ENCODE measurements at places on chromosomes 1 and 21. TPM values are rescaled to one million over a fixed set of nuclear protein-coding genes. Genes with fewer than 3 reads are reported as not detected.

- no peak for DNase-seq
Measured at GRCh38 chr1:88801575-88802208, 89.7 kb downstream of the GTF2B start.

DNA sequence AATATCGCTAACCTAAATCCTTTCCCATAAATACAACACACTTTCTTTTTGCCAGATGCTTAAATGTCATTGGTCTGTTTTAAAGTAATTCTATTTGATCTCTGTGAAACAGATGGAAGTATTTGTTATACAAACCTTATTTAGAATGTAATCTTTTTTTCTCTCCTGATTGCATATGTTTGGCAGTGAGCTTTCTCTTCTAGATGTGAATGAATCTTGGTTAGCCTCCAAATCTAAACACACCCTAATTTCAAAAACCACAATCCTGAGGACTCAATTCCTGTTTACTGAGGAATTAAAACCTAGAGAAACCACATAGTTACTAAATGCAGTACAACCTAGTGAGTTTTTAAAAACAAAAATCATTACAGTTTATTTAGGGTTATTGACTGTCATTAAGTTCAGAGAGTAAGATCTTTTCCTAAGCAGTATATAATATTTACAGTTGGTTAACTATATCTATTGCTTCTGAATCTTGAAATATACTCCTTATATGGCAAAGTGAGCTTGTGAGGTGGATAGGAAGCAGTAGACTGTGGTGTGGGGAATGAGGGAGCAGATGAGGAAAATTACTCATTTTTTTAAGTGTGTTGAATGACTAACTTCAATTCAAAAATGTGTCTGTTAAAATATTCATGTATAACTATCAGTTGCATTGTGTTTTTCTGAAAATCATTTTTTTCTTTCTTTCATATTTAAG lies 218.7 kb downstream of the FMN2 start:
- DNase-seq = peak; percentile 76

- DNase-seq = no peak
Measured at GRCh38 chr1:44409757-44410156, 4.7 kb downstream of the RNF220 start.

Gene LAMB3
- total RNA-seq = 2.1 TPM

DNA sequence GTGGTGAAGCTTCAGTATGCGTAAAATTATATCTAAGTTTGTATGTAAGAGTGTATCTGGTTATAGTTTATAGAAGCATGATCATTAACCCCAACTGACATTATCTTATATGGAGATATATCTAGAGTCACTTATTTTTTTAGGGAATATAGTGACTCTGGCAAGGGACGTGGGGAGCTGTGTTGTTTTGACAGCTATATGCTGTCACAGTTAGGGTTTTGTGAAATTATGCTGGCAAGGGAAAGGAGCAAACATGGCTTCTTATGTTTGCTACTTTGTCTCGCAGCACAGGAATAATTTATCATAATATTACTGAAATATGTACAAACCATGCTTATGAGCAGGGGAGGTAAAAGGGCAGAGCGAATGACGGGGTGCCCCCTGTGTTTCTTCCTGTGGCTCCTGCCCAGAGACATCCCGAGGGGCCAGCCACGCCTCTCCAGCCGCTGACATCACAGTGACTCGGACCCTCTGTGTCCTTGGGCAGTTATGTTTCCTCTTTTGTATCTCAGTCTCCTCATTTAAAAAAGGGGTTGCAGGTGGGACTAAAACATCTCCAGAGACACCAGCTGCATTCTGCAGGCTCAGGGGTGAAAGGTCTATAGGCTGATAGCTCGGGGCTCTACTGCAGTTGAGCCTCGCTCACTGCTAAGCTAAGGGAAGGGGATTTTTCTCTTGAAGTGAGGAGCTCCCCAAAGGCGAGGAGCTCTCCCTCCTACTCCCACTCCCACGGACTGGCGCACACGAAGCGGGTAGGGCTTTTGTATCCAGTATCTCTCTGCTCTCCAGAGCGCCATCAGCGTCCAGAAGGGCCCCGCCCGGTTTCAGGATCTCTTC lies 14.9 kb downstream of the A3GALT2 start:
- DNase-seq = no peak

DNA sequence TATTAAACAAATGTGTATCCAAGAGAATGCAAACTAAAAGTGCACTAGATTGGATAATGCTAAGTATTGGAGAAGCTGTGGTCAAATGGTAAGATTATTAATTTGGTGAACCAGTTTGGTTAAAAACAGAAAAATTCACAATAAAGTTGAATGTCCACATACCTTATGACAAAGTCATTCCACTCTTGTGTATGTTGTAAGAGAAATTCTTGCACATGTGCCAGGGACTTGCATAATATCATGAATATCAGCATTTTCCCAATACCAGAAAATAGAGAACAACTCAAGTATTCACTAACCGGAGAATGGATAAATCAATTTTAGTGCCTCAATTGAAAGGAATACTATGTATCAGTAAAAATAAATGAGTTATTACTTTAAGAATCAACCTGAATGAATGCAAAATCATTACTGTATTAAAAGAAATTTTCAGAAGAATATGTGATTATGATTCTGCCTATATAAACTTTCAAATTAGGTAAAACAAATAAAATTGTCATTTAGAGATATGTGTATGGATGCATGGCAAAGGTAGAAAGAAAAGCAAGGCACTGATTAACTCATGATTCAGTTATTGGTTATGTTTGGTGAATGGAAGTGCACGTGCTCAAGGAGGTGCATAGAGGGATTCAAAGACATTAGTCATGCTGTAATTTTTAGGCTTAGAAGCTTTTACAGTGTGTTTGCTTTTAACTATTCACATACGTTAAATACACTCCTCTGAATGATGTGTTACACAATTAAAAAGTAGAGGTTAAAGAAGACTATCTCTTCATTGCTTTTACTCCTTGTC lies 217.4 kb upstream of the KCNK2 start:
- DNase-seq = no peak

Gene SLC22A15
- 4.7 TPM for total RNA-seq

DNA sequence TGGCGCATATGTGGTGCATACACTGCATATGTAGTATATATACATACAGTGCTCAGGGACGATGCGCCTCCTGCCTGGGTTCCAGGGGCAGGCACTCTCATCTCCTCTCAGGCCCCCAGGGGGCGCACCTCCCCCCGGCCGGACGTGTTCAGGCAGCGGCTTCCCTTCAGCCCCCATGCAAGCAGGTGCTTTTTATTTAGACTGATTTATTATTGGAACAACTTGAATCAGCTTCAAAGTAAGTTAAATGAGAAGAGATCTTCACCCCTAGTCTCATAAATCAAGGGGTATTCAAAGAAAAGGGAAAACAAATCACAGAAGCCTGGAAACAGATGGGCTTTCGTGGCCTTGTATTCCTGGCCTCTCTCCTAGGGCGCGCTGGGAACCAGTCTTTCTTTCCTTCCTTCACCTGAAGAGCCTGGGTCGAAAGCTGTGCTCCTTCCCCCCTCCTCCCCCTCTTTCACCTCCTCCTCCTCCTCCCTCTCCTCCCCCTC lies 64.6 kb downstream of the UBIAD1 start:
- DNase-seq = peak; percentile 44

Gene WNT2B
- total RNA-seq = 8.7 TPM

Gene CYP4Z1
- total RNA-seq = not detected

Gene HCN3
- total RNA-seq = 0.97 TPM

GRCh38 chr1:192524223-192524622 lies 51.4 kb upstream of the RGS1 start:
- no peak for DNase-seq

- peak; percentile 71 for DNase-seq
Measured at GRCh38 chr1:150922519-150922975, 3.6 kb upstream of the SETDB1 start.

- no peak for DNase-seq
Measured at GRCh38 chr1:214739621-214740238, 136.7 kb downstream of the CENPF start.

DNA sequence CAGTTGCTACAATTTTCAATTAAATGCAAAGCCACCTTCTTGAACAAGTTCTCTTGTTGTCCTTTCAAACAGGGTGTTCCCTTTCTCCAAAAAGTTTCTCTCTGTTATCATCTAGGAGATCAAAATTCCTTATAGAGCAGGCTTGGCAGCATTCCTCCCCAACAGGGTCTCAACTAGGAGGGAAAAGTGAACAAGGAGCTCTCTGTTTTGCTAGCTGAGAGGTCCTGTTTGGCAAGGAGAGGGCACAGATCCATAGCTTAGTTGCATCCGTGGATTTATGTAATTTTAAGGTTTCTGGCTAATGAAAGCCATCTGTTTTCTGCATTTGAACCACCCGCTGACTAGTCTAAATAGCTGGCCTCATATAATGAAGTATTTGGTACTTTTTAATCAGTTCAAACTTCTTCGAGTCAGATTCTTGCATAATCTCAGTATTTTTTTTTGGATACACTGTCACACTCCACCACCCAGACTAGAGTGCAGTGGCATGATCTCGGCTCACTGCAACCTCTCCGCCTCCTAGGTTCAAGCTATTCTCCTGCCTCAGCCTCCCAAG lies 54.0 kb downstream of the APP start:
- no peak for DNase-seq

Gene TEX38
- not detected for total RNA-seq

DNA sequence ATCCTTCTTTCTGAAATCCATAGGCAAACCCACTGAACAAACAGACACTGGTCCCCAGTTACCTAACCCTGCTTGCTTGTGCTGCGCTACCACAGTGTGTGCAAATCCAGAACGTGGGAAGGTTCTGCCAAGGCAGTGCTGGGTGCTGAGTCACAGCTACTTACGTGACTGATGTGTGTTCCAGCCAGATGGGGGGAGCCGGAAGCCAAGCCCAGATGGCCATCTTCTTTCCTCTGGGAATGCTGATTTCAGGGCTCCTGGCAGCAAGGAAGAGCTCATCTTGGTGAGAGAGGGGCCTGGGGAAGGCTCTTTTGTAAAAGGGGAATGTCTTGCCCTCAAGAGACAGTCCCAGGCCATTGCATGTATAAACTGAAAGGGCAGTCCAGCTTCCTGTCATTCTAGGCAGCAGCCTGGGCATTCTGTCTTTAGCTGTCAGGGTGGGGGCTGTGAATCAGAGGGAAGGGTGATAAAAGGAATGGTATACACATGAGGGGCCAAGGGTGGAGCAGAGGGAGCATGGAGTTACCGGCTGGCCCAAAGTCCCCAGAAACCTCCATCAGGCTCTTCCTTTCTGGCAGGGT lies 54.1 kb downstream of the CD46 start:
- DNase-seq = peak; percentile 64

DNA sequence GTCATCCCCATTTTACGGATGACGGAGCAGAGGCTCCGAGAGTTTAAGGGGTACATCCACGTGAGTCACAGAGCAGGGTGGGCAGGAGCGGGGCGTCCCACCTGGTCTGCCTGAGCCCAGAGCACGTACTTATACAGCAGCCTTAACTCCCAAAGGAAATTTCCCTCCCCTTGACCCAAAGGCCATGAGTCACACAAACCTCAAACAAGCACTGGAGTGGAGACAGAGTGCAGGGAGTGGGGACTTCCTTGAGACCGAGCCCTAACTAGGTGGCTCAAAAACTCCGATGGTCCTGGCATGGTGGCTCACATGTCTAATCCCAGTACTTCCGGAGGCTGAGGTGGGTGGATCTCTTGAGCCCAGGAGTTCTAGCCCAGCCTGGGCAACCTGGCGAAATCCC lies 141.6 kb upstream of the KLHDC7A start:
- DNase-seq = no peak

Gene AADACL3
- not detected for total RNA-seq

Gene FRRS1
- total RNA-seq = 4.0 TPM

Gene CBR3
- 22.0 TPM for total RNA-seq

Gene ST6GALNAC3
- total RNA-seq = 5.1 TPM
